Endothelial cell of umbilical vein (primary cell): ENCODE measurements at places on chromosomes 13 and 19. TPM values are rescaled to one million over a fixed set of nuclear protein-coding genes. Genes with fewer than 3 reads are reported as not detected.

Gene ZNF471
- total RNA-seq = 2.0 and 3.1 TPM in 2 replicates

Gene ZNF737
- total RNA-seq = 4.8 and 6.0 TPM in 2 replicates

DNA sequence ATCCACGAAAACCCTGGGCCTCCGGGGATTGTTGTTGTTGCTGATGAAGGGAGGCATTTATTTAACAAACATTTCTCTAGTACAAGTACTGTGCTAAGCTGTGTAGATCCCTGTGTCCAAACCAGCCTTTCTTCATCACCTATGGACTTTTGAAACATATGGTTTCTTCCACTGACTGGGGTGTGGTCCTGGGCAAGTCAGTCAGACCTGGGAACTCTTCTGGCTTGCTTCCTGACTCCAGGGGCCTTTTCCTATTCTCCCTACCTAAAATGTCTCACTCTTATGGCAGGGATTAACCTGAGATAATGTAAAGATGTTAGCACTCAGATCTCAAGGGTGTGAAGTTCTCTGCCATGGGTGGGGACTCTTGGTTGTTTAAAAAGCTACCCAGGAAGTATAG, 46.8 kb downstream of the EFNB2 start:
- DNase-seq = peak; percentile 12

GRCh38 chr19:56987184-56987583, 132.6 kb upstream of the USP29 start:
- DNase-seq = no peak

DNA sequence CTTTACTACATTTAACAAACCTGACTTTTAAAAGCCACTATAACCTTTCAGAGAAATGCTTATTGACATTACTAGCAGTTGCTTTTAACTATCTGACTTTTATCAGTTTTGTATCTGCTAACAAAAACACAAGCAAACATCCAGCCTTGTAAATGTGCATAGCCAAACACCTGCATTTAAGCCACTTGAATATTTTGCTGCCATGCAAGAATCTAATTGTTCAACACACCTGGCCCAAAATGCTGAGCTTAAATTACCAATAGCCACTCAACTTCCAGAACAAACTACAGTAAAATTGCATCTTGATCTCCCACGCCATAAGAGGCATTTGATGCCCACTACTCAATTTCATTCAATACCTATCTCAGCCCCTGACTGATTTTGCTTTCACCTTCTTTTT, 9.3 kb downstream of the ZIC5 start:
- DNase-seq = no peak

DNA sequence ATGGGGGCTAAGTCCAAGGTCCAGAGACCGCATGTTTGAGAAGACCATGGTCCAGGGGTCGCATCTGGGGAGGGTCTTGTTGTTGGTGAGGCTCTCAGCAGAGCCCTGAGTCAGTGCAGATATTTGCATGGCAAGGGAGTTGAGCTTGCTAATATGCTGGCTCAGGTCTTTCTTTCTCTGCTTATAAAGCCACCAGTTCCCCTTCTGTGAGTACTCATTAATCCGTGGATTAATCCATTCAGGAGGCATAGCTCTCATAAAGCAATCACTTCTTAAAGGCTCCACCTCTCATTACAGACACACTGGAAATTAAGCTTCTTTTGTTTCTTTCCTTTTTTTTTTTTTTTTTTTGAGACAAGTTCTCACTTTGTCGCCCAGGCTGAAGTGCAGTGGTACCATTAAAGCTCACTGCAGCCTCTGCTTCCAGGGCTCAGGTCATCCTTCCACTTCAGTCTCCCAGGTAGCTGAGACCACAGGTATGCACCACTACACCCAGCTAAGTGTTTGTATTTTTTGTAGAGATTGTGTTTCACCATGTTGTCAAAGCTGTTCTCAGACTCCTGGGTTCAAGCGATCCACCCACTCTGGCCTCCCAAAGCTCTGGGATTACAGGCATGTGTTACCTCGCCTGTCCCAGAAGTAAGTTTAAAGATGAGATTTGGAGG, 216.4 kb downstream of the SLITRK5 start:
- DNase-seq = no peak

GRCh38 chr13:114151031-114151430, 18.6 kb upstream of the RASA3 start:
- no peak for DNase-seq

GRCh38 chr13:49388091-49388635, 55.7 kb downstream of the CAB39L start:
- DNase-seq = no peak

- DNase-seq = no peak
Measured at GRCh38 chr13:32016631-32017030, 14.9 kb upstream of the FRY start.

DNA sequence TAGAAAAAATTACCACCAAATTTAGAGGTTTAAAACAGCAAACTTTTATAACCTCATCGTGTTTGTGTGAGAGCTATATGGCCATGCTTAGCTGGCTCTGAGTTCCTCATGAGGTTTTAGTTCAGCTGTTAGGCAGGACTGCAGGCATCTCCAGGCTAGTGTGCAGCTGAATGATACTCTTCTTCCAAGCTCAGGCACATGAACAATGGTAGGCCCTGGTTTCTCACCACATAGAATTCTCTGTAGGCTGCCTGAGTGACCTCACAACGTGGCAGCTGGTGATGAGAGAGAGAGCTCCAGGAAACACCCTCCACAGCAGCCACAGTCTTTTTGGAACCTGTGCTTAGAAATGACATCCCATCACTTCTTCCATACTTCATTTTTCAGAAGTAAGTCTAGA, 540.6 kb upstream of the MIR17HG start:
- DNase-seq = no peak

DNA sequence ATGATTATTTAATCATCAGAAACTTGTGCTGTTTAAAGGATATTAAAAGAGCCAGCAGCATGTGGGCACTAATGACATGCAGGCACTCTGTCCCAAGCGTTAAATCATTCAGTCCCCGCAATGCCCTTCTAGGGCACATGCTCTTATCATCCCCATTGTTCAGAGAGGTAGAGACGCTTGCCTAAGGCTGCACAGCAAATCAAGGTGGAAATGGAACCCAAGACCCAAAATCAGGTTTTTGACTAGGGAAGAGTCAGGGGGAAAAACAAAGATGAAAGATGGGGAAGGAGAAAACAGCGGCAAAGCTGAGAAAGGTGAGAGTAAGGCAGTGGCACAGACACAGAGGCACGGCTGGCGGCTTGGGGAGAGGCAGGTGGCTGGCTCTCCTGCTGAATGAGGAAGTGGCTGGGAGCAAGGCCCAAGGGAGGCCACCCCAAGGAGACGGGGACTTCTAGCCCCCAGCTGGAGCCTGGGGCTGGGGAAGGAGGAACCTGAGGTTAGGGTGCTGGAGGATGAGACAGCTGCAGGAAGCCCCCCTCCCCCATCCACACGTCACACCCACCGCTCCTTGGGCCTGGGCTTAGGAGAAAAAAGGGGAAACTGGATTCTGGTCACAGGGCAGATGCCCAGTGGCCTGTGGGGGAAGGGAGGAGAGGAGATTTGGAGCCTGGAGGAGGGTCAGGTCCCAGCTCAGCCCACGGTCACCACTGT, 1.0 kb upstream of the TYROBP start:
- no peak for DNase-seq

- DNase-seq = no peak
Measured at GRCh38 chr13:111278743-111279652, 41.4 kb upstream of the TEX29 start.

GRCh38 chr19:39996811-39997637, at the start of gene ZNF546:
TSS of gene ZNF546 (plus strand) at chr19:39997060. CDS start at chr19:39998327, 1,267 bp downstream.
- DNase-seq = peak; percentile 95

- no peak for DNase-seq
Measured at GRCh38 chr13:108859197-108860012, 230.0 kb downstream of the MYO16 start.
